ENCODE measurements at places on chromosomes 11 and 22.

DNA sequence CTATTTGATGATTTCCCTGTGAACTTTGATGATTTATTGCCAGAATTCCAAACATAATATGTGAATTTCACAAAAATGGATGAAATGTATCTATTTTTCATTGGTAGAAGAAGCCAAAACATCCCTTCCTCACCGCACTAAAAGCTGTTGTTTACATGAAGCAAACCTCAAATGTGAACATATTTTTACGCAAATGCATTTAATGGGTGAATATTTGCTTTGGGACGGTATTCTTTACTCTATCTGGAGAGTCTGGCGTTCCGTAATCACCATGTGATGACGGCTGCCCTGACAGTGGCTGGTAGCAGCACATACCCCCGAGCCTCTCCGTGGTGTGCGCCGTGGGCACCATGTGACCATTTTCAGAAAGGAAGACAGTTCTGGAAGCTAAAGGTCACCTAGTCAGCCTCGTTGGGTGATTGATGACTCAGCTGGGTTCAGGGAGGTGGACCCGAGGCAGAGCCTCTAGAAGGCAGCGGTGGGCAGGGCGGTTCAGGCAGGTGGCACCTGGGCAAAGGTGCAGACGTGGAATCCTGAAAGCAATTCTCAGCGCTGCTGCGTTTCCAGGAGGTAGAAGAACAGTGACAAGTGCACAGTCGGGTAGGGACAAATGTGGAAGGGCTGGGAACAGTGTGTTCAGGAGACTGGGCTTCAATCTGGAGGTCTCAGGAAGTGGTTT, 45.3 kb downstream of the PPARA start:
- no peak for DNase-seq

DNA sequence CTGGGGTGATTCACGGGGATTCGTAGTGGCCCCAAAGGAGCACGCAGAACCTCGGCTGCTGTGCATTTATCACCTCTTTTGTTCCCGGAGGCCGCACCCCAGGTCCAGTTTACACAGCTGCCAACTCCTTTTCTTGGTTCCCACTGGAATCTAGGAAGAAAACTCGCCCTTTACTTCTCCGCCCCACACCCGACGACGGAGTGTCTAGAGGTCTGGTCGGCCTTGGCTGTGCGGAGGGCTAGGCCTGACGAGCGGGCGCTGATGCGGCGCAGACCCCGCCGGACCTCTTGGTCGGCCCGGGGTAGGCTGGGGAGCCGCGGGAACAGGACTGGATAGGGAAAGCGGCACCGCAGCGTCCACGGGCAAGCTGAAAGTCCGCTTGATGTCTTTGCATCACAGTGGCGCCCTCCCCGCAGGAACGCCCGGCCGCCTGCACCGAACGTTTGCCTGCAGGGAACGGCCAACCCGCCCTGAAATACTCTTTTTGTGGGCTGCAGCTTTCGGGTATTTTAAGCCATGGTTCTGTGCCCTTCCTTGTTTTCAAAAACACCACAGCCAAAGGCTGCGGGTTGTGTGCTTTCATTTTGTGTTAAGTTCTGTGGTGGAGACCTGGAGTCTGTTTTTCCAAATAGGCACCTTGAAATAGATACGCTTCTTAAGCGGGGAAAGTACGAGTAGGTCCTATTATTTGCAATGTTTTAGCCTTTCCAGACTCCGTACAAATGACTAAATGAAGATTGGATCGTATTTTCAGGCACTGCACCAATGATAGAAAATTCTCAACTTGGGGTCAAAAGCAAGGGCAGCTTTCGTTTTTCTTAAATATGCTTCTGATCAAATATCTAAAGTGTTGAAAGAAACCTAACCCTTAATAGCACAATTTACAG, 829 bp upstream of the ZBED5 start:
- DNase-seq = no peak

DNA sequence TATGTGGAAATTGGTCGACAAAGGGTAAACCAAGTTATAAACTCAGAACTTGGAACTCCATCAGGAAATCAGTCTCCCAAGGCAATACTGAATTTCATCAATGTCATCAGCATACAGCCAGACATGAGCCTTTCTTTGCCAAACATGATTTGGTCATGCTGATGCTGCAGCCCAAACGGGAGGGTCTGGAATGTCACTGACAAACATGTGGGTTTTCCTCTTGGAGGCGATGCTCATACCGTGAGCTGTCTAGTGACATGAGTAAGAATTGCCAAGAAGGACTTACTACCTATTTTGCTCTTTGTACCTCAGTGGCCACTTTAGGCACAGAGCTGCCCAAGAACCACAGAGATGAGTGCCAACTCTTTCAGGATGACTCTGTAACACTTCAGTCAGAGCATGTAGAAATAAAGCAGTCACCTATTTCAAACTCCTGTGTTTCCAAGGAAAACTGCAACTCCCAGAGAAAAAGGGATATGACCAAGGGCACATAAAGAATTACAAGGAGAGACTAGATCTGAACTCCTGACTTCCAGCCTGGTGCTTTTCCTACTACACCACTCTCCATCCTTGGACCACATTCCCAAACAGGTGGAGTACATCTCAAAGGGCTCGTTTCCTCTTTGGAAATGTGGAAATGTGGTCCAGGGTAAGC, 24.3 kb upstream of the MRGPRX2 start:
- DNase-seq = no peak

- DNase-seq = no peak
These were observed 159.2 kb upstream of the DDI1 start for GRCh38 chr11:103877221-103877620.

- DNase-seq = no peak
These were observed 11.0 kb downstream of the OSBPL5 start for GRCh38 chr11:3154001-3154599.

DNA sequence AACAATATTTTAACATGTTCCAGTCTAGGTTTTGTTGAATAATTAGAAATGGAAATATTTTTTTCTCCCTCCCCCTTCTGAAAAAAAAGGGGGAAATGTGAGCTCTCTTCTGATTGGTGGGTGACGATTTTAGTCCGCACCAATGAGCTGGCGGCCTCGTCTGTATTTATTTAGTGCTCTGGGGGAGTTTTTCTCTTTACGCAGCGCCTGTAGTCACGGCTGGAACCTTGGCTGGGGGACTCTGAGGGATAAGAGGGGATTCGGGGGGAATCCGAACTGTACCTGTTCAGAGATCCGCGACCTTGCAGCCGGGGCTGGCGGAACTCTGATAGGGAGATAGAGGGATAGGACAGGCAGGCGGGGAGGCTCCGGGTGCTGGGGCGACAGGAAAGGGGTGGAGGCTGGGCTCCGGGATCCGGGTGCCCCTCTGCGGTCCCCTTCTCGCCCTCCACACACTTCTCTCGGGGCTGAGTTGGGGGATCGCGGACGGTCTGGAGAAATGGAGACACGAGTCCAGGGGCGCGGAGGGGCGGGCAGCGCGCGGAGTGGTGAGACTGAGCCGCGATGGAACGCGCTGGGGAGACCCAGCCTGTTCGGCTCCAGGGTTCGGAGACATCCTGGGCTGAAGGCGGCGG, 99.7 kb upstream of the HSD17B12 start:
- no peak for DNase-seq

GRCh38 chr22:33601062-33601461, 319.2 kb downstream of the LARGE1 start:
- DNase-seq = no peak

DNA sequence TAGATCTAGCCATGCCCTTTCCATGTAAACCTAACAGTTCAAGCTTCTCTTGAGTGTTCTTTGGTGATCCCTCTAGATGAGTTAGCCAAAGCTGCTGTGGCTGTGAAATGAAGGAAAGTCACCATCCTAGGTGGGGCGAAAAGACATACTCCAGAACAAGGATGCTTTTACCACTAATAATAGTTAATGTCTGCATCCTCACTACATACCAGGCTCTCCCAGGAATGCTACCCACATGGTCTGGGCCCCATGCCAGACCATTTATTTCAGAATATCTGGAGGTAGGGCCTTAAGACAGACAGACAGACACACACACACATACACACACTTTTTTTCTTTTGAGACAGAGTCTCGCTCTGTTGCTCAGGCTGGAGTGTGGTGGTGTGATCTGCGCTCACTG, 14.7 kb downstream of the ABTB2 start:
- DNase-seq = no peak

GRCh38 chr11:43573873-43574272, 106.7 kb upstream of the HSD17B12 start:
- no peak for DNase-seq

DNA sequence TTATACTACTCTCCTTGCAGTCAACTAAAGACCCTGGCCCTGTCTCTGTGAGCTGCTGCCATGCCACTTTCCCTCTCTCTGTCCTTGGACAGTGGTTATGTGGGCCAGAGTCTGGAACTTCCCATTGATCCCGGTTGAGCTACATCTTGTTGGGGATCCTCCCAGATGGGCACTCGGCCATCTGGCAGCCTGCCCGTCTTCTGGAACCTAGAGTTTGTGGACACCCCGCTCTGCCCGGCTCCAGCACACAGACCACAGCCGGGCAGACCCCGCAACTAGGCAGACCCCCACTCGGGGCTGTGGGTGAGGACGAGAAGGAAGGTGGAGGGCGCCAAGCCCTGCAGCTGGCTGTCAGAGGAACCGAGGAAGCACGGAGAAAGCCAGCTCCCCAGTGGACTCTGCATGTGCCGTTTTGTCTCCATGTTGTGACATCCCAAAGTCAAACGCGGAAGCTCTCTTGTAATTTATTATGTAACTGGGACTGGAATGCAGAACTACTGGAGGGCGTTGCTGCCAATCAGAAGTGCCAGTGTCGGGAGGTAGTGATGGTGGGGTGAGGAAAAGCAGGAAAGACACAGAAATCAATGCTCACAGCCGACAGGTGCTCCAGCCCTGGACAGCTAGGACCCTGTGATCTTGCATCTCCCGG, 207.7 kb downstream of the CEP164 start:
- no peak for DNase-seq

DNA sequence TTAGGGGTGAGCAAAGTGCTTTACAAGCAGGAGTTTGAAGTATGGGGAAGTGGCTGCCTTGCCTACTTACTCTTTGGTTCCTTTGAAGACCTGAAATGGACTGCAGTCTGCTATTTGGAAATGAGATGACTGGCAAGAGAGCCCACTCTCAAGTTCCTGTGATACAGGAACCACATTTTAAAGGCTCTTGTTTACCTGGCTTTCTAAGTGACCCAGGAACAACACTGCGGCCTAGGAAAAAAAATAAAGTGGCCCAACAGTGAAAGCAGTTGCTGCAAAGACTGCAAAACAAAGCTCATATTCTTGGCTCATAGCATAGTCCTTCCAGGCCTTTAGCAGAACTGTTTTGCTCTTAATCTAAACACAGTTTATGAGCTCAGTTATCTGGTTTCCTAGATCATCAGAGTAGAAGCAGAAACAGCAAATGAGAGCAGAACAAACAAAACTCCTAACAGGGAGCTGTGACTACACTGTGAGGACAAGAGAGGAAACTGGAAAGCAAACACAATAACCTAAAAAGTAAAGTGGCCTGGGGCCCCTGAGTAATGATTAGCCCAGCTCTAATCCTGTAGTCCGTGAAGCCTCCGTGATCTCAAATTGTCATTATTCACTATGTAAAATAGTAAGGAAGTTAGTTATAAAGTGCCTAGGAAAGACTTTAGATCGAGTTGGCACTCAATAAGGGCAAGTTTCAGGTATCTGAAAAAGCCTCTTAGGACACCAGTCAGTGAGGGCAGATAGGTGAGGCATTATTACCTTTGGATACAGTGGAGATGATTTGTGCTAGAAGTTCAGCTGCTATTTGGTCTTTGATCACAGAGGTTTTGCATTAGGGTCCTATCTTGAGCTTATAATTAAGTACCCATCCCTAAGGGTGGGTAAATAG, 11.5 kb downstream of the CCDC117 start:
- no peak for DNase-seq

GRCh38 chr11:56916162-56916561, 72.6 kb upstream of the OR5AK2 start:
- no peak for DNase-seq

DNA sequence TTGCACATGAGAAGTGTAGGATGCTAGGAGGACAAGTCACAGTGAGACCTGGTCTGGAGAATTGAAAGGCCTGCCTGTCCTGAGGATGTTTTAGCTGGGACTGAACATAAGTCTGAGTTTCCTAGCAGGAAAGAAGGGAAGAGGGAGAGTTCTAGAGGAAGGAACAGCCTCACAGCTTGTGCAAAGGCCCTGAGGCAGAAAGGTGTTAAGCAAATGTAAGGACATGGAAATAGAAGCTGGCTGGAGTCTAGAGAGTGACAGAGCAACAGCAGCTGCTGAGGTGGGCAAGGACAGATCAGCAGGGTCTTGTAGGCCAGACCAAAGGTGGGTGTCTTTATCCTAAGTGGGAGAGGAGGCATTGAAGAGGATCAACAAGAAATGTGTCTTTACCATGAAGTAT, 210.9 kb upstream of the E2F8 start:
- no peak for DNase-seq

DNA sequence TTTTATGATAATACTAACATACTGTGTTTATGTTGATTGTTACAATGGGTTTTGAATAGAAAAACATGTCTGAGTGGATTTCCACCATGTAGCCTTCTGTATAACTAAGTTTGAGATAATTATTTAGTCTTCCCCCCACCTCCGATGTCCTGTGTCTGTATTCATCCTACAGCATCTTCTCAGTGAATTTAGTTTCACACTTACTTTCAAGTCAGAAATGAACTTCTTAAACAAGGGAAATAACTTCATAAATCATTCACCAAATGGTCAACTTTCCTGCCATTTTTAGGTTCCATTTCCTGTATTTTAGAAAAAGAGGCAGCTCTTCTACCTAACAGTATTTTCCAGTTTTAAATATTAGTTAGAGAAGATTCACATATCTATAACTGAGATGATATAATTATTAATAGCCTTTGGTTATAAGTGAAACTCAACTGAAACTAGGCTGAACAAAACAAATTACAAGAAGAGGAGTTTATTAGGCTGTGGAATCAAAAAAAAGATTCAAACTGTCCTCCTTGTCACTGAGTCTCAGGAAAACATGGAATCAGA, 3.5 kb downstream of the OR51B5 start:
- DNase-seq = no peak

DNA sequence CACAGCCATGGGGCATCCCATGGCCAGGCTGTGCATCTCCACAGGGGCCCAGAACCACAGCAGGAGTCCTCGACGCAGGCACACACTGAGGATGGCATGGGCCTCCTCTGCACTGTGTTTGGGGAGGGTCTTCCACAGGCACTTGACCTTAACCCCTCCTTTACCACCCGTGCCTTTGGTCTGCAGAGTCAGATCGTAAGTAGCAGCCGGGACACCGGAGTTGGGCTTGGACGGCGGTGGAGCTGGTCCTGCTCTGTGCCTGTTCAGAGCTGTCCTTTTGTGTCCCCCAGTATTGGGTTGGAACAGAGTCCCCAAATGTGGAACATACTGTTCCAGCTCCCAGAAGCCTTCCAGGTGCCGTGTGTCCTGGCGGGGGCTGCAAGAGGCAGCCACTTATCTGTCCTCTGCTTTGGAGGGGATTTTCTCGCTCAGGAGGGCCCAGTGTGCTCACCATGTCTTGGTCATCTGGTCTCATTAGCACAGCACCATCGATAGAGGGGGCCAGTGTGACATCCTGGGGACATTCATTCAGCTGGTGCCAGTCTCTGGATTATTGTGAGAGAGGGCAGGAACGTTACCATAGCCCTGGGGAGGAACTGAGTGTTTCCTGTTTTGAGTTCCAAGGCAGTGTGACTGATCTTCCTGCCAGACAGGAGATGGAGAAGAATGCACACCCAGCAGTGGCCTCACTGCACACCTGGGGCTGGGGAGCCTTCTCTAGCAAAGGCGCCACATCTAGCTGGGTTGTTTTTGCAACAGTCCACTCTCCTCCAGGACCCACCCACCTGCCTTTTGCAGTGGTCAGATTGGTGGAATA, 12.4 kb downstream of the CRELD2 start:
- peak; percentile 85 for DNase-seq

Measured in pulmonary artery endothelial cell (primary cell).